Naive thymus-derived CD4-positive, alpha-beta T cell (primary cell): ENCODE measurements at places on chromosomes 13 and 19. TPM values are rescaled to one million over a fixed set of nuclear protein-coding genes. Genes with fewer than 3 reads are reported as not detected.

VSTM2B gene
- total RNA-seq, result not detected in 2 replicates

DNA sequence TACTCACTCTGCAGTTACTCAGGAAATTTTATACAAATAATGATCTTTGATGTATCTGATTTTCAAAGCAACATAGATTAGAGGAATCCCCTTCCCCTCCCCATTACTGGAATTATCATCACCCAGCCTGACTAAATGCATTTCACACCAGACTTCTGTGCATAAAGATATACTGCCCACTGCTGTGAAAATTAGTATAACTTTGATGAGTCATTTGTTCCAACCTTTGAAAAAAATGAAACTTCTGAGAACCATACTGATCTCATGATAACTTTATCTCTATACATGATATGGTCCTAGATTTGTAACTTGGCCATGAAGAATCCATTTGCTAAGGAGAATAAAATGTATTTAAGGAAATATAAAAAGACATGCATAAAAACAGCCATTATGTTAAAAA lies 63.9 kb downstream of the GPC6 start:
- no peaks in the 10 kb centered on the region for H3K27me3 ChIP-seq
- H3K27ac ChIP-seq, result no peak overlapping the region
- H3K36me3 ChIP-seq, result no peaks in the 10 kb centered on the region
- H3K4me1 ChIP-seq, result no peaks in the 10 kb centered on the region
- no peak overlapping the region for H3K4me3 ChIP-seq

CGB3 gene
- not detected in 2 replicates for total RNA-seq

DNA sequence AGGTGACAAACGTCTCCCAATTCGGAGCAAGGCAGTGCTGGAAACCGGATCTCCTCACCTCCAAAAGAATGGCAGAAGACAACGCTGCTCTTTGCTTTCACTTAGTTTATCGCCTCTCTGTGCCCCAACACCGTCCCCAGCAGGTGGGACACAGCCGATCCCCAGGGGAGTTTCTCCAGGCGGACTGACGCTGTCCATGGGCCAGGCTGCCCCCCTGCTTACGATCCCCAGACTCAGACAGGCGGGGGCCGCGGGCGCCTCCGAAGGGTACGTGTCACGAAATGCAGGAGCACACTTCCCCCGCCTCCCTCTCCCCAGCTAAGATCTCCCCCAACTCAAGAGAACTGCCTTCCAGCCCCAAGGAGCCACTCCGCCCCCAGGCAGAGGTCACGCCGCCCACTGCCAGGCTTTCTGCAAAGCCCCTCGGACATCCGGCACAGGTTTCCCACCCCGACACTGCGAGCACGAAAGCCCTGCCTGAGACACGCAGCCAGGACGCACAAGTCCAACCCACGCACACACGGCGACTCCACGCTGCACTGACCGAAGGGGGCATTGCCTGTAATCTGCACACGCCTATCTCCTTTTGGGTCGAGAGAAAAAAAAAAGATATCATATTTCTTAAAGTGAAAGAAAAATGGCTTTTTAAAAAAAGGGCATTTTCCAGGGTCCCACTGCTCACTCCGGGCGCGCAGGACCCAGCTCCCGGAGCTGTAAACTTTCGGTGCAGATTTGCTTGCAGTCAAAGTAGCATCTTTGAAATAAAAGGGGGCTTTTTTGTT lies 2.0 kb downstream of the SPRY2 start:
- no peaks in the 10 kb centered on the region for H3K27me3 ChIP-seq
- H3K4me1 ChIP-seq, result peaks cover 11% of the 10 kb centered on the region
- DNase-seq, result no peak
- H3K36me3 ChIP-seq, result no peaks in the 10 kb centered on the region

DNA sequence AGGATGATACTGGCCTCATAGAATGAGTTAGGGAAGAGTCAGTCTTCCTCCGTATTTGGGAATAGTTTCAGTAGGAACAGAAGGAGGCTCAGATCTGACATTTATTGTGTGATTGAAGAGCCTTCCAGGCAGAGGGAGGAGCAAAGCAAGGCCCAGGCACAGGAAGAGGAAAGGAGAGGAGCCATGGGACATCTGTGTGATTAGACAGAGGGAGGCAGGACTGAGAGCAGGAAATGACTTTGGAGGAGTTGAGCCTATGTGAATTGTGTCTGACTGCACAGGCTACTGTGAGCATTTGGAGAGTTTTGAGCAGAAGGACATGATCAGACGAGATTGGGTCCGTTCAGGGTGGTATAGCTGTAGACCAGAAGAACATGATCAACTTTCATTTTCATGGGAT lies 8.5 kb downstream of the SIGLEC7 start:
- H3K36me3 ChIP-seq, result no peaks in the 10 kb centered on the region
- H3K27ac ChIP-seq, result no peak overlapping the region
- H3K4me3 ChIP-seq, result no peak overlapping the region
- no peaks in the 10 kb centered on the region for H3K27me3 ChIP-seq

GRCh38 chr19:28508666-28509065 lies 704.3 kb downstream of the UQCRFS1 start:
- H3K27me3 ChIP-seq, result no peaks in the 10 kb centered on the region
- no peak for DNase-seq
- peaks cover 4% of the 10 kb centered on the region for H3K4me1 ChIP-seq
- no peaks in the 10 kb centered on the region for H3K36me3 ChIP-seq

GRCh38 chr19:19531951-19532805 lies 3.5 kb downstream of the YJEFN3 start:
- H3K4me1 ChIP-seq, result peaks cover 3% of the 10 kb centered on the region
- no peaks in the 10 kb centered on the region for H3K27me3 ChIP-seq
- peak; percentile 78 for DNase-seq
- no peak overlapping the region for H3K27ac ChIP-seq

SSC5D gene
- total RNA-seq, result 0.22 TPM

GRCh38 chr19:531009-531752 lies 379 bp upstream of the CDC34 start:
- peak overlapping the region; percentile 90 for H3K27ac ChIP-seq
- H3K36me3 ChIP-seq, result no peaks in the 10 kb centered on the region
- peaks cover 9% of the 10 kb centered on the region for H3K4me1 ChIP-seq
- no peaks in the 10 kb centered on the region for H3K27me3 ChIP-seq
- peak overlapping the region; percentile 72 for H3K4me3 ChIP-seq

AP1M1 gene
- total RNA-seq, result 147 TPM

GRCh38 chr13:112254061-112254818 lies 121.9 kb upstream of the SPACA7 start:
- H3K36me3 ChIP-seq, result no peaks in the 10 kb centered on the region
- H3K27ac ChIP-seq, result no peak overlapping the region
- H3K27me3 ChIP-seq, result no peaks in the 10 kb centered on the region
- H3K4me1 ChIP-seq, result no peaks in the 10 kb centered on the region
- no peak for DNase-seq

GRCh38 chr13:32837973-32838927 lies 178.0 kb upstream of the KL start:
- no peaks in the 10 kb centered on the region for H3K27me3 ChIP-seq
- H3K4me3 ChIP-seq, result no peak overlapping the region
- peaks cover 12% of the 10 kb centered on the region for H3K4me1 ChIP-seq
- H3K27ac ChIP-seq, result no peak overlapping the region
- no peaks in the 10 kb centered on the region for H3K36me3 ChIP-seq
